Left ventricle myocardium superior (tissue), 1 donor: ENCODE measurements at places on chromosomes 5 and 9. TPM values are rescaled to one million over a fixed set of nuclear protein-coding genes. Genes with fewer than 3 reads are reported as not detected.

- DNase-seq, result peak; percentile 81
Observed at GRCh38 chr9:33510262-33511183, 13.5 kb upstream of the ANKRD18B start.

GRCh38 chr5:175809531-175810121, 61.8 kb upstream of the CPLX2 start:
- DNase-seq, result no peak

DNA sequence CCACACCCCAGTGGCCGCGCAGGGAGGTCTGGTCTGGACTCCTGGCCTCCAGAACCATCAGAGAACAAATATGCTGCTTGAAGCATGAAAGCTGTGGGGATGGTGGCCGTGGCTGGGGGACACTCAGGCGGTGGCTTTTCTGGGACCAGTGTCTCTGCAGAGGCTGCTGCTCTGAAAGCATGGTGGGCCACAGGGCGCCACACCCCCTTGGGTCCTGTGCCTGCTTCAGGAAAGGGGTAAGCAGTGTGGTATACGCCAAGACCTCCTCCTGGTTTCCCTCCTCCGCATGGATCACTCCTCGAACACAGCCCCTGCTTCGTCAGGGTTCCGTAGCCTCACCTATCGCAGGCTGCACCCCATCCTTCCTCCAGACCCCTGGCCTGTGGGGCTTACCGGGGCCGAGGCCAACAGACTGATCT, 19.7 kb upstream of the TERT start:
- no peak for DNase-seq

The CXCL14 gene
- 1.3 TPM for total RNA-seq

- DNase-seq, result peak; percentile 20
Observed at GRCh38 chr9:134327671-134328231, 1.5 kb downstream of the RXRA start.

- DNase-seq, result no peak
Observed at GRCh38 chr5:77012601-77013000, 17.6 kb upstream of the AGGF1 start.

GRCh38 chr9:33913541-33913940, 96.6 kb downstream of the UBE2R2 start:
- DNase-seq, result no peak

DNA sequence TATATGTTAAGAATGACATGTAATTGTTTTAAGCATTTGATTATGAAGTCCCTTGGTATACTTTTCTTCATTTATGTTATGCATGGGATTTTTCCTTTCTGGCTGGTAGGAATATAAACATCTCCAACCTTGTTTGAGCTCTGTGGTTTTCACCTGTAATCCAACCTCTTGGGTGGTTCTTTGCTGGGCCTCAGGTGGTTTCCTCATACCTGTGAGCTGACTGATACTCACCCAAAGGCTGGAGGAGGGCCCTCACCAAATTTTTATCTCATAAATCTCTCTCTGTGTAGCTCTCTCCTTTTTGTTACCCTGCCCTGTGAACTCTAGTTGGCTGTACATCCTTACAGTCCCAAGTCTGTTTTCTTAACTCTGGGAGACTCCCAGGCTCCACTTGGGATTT, 39.8 kb upstream of the C6 start:
- DNase-seq, result no peak

The TRIM7 gene
- total RNA-seq, result 20.0 TPM

- DNase-seq, result no peak
Observed at GRCh38 chr5:110019119-110019518, 329.4 kb downstream of the MAN2A1 start.

The CMYA5 gene
- total RNA-seq, result 960 TPM

DNA sequence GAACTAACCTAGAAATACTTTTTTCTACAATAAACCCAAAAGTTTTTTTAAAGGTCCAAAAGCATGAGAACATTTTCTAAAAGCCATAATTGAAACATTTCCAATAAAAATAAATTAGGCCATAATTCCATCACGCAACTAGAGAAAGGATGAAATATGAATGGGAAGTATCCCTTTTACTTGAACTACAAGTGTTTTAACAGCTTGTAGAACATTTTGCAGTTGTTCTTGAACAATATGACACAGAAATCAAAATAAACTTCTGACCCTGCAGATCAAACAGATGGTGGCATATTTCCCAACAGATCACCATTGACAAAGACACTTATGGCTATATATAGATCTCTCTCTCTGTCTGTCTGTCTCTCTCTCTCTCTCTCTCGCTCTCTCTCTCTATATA, 624.4 kb downstream of the PSAT1 start:
- no peak for DNase-seq

DNA sequence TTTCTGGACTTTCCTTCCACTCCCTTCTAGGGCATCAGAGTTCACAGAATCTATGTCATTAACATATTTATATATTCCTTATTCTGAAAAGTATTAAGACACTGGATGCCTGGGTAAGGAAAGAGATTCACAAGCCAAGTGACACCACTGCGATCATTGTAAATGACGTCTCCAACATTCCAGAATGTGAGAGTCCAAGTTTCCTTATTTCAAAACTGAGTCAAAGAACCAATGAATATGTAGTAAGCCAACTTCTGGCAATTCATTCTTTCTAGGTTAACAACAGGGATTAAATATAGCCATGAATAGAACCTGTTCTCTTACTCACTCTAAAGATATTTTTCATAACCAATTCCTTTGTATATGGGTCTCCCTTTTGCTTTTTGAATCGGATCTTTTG, 18.1 kb downstream of the RAI14 start:
- DNase-seq, result no peak

DNA sequence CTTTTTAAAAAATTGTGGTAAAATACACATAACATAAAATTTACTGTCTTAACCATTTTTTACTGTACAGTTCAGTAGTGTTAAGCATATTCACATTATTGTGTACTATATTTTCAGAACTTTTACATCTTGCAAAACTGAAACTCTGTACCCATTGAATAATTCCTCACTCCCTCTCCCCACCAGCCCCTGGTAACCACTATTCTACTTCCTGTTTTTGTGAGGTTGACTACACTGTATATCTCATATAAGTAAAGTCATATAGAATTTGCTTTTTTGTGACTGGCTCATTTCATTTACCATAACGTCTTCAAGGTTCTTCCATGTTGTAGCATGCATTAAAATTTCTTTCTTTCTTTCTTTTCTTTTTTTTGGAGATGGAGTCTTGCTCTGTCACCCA, 87.0 kb downstream of the LNPEP start:
- DNase-seq, result no peak

DNA sequence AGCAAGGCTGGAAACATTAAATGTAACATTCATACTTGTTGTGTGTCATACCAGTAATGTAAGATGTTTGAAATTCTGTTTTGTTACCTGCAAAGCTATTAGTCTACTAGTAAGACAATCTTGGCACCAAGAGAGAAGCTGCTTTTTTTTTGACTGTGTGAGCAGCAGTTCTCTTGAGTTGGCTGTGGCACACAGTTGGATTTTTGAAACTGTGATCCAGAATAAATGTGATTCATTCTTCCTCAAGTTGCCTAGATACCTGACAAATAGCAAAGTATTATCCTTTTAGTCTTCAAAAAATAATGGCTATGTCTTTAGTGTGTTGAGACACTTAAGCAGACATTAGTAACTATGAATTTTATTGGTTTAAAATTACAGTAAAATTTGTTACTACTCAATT, 57.2 kb upstream of the HAPLN1 start:
- no peak for DNase-seq

GRCh38 chr9:38118862-38119438, 49.9 kb upstream of the SHB start:
- no peak for DNase-seq

The AP3B1 gene
- total RNA-seq, result 25.5 TPM

DNA sequence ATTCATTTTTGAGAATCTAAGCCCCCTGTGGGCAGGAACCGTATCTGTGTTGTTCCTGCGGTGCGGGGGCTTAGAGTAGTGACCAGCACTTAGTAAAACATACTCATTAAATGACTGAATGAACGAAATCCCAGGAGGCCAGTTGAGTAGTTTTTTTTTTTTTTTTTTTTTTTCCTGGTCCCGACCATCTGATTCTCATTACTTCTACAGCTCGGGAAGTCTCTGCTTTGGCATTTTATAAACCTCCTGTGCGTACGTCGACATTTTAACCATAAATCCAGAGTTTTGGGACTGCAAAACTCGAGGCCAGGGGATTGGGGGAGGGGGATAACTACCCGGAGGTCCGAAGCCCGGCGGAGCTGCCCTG, 31.5 kb upstream of the SPRY4 start:
- DNase-seq, result no peak

GRCh38 chr5:176381423-176381822, 7.0 kb downstream of the NOP16 start:
- DNase-seq, result peak; percentile 55

DNA sequence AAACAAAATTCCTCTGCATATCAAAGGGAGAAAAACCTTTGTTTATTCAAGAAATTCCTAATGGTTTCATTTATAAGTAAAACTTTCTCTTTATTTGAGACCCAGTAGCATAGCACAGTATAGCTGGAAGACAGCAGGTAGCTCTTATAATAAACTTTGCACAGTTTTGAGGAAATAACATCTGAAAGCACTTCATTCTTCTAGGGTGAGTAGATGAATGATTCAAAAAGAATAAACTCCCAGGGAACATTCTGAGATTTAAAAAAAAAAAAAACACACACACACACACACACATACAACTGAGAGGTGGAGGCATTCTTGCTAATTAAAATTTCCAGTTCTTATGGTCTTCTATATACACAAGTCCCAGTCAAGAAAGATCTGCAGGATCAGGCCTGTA, 197.3 kb downstream of the BNC2 start:
- DNase-seq, result no peak

The IL9 gene
- total RNA-seq, result not detected

GRCh38 chr5:55986931-55987330, 7.8 kb downstream of the IL6ST start:
- DNase-seq, result no peak

The NOXA1 gene
- 1.9 TPM for total RNA-seq

- no peak for DNase-seq
Observed at GRCh38 chr5:178671602-178672144, 44.8 kb upstream of the CLK4 start.

DNA sequence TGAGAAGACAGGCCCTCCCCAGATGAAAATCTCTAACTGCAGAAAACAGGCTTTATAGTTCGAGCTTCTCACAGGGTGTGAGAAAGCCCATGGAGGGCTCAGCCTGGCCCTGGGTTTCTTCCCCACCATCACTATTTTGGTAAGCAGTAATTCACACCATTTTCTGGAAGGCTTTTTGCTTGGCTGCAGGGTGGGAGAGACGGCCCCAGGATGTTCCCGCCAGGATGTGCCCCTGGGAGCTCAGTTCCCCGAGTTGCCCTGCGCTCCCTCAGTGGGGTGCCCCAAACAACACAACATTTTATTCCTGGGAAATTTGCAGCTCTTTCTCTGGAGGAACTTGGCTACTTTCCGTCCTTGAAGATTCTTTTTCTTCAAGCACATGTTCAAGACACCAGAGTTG, 100.8 kb downstream of the HSD17B3 start:
- no peak for DNase-seq

DNA sequence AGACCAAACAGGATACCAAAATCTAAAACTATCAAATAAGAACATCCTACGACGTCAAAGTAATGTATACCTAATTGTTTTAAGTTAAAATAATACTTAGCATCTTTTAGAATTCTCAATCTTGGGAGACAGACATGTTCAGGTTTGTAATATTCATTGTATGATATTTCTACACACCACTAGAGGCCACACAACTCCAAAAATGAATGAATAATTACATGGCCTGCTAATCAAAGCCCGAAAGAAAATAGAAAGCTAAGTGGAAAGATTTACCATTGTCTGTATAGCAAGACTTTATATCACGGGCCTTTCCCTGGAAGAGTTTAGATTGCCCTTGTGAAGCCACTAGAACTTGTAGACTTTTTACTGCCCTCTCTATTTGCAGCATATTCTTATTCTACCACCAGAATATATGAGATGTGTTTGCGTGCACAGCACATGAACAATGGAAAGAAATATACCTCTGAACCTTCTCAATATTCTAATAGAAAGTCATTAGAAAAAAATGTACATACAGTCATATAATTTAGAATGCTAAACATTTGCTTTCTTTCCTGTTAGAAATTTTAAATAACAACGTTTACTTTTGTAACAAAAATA, 380.1 kb upstream of the NUDT12 start:
- DNase-seq, result no peak

- DNase-seq, result no peak
Observed at GRCh38 chr5:15421381-15421780, 78.6 kb upstream of the FBXL7 start.

- DNase-seq, result no peak
Observed at GRCh38 chr5:146081556-146081955, 23.8 kb downstream of the PLAC8L1 start.
